NCI-H187 treated with DMSO at 0.1 percent for 48 hours (cell line): ENCODE measurements at places on chromosomes 11 and 22.

DNA sequence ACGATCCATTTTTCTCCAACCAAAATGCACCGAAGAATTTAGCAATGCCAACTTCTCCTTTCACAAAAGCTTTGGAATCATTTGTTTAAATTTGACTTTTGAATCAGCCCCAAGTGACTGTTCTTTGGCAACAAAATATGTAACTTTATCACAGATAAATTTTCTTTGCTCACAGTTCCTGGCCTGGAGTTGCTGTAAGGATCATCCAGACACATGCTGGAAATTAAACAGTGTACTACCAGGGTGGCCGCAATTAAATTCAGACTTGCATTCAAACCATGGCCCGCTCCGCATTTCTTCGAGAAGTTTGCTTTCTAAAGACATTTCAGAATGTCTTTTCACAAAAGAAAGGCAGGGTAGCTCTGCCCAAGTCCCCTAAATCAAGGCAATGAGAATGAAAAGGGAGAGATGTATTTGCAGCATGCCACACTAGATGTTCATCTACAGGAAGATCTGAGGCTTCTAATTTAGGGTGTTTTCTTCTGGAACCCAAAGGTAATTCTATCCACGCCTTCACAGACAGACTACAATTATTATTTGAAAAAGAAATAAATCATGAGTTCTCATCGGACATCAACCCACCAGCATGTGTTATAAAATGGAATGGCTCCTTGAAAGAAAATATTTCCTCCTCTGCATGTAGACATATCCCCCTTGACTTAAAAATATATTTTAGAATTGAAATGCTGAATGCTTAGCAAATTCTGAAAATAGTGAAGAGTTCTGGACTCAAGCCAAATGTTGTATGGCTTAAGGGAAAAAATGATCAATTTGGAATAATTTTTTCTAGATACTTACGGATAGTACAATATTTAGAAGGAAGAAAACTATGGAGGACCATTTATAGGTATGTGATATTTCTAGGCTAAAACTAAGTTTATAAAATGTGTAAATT is 189.7 kb upstream of the BLID start:
- no peak for DNase-seq

- DNase-seq = no peak
Observed at GRCh38 chr11:32015427-32015826, 75.4 kb upstream of the RCN1 start.

DNA sequence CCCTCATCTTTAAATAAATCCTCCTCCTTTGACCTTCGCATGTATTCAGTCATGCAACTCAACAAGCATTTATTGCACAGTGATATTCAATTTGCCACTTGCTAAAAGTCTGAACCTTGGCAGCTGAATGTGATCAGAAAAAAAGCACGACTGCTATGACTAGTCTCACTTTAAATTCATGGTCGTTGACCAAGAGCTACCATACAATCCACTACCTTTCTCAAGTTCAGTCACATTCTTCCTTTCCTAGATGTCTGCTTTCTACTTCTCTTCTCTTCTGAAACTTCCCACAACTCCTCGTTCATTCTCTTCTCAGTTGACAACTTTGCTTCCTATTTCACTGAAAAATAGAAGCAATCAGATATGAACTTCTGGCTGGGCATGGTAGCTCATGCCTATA is 2.0 kb upstream of the SAA1 start:
- DNase-seq = no peak

GRCh38 chr11:17846852-17847453 is 112.4 kb downstream of the KCNC1 start:
- DNase-seq = no peak

GRCh38 chr11:73291781-73292524 is 16.1 kb upstream of the ARHGEF17 start:
- no peak for DNase-seq

DNA sequence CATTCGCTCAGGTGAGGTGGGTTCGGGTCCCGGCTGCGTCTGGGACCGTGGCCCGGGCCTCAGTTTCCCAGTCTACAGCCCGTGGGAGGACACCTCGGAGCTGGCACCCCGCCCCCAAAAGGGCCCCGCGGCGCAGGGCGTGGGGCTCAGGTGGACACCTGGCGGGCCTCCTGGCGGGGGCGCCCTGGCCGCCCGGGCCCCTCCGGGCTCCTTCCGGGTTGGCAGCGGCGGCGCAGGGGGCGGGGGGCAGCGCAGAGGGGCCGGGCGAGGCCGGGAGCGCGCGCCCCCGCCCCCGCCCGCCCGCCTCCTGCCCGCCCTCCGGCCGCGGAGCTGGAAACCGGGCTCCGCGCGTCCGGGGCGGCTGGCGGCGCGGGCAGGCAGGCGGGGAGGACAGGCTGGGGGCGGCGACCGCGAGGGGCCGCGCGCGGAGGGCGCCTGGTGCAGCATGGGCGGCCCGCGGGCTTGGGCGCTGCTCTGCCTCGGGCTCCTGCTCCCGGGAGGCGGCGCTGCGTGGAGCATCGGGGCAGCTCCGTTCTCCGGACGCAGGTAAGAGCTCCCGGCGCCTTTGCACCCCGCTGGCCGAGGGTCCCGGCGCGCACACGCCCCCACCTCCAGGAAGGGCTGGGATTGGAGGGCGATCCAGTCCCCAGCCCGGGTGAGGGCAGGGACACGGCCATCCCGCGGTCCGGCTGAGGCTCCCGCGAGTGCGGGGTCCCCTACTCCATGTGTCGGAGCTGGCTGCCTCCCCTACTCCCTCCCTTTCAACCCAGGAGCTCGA is at the start of gene EMID1:
Gene EMID1, plus strand, starts transcription at position 303 of the 778 bp plus-strand sequence. Its CDS starts 143 bp downstream, at position 446.
- DNase-seq = no peak

DNA sequence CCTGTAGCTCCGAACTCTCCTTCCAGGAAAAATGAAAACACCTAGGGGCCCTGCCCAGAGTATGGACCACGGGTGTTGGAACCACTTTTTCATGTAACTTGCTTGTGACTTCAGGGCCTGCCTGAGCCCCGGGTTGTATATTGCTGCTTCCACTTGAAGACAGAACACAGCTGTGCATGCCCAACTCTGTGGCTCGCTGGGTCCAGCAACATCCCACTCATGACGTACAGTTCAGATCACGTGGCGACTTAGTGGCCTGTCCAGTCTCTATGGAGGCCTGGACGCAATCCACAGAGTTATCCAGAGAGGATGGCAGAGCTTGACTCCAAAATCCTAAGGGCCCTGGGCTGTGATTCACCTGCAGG is 6.8 kb downstream of the C11orf21 start:
- DNase-seq = no peak

- no peak for DNase-seq
Observed at GRCh38 chr11:128949791-128950454, 7.3 kb upstream of the TP53AIP1 start.

DNA sequence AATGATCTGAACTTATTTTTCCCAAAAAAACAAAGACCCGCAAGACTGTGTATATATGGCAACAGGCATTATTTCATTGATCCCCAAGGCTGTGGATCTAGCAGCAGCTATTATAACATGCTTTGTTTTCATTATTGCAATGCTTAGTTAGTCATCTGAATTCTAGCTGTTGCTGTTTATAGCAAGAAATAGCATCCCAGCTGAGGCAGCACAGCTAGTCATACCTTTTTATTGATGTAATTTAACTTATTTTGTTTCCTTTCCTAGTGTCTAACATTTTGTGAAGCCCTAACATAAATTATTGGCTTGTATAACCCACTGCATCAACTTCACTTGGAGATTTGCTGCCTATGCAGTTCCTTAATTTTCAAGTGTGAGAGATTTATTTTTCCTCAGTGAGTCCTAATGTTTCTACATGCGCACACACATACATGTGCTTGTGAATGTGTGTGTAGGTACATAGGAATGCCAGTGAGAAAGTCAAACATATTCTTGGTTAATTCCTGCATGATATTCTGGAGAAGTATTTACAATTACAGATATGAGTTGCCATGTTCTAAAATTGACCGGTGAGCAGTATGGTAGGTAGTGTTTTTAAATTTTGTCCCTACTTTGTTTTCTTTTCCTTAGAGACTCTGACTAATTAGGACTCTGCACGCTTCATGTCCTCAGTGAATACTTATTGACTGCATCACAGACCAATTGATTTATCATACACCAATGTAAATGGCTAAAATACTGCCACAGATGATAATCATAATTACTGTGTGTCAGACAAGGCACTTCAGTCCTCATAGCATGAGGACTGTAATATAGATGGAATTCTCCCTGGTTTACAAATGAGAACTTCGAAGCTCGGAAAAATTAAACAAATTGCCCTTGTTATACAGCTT is 119.3 kb downstream of the WNT11 start:
- no peak for DNase-seq

GRCh38 chr22:23200898-23201297 is 20.6 kb downstream of the BCR start:
- no peak for DNase-seq

DNA sequence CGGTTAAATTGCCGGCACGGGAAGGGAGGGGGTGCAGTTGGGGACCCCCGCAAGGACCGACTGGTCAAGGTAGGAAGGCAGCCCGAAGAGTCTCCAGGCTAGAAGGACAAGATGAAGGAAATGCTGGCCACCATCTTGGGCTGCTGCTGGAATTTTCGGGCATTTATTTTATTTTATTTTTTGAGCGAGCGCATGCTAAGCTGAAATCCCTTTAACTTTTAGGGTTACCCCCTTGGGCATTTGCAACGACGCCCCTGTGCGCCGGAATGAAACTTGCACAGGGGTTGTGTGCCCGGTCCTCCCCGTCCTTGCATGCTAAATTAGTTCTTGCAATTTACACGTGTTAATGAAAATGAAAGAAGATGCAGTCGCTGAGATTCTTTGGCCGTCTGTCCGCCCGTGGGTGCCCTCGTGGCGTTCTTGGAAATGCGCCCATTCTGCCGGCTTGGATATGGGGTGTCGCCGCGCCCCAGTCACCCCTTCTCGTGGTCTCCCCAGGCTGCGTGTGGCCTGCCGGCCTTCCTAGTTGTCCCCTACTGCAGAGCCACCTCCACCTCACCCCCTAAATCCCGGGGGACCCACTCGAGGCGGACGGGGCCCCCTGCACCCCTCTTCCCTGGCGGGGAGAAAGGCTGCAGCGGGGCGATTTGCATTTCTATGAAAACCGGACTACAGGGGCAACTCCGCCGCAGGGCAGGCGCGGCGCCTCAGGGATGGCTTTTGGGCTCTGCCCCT is 529 bp upstream of the CCND1 start:
- DNase-seq = no peak

DNA sequence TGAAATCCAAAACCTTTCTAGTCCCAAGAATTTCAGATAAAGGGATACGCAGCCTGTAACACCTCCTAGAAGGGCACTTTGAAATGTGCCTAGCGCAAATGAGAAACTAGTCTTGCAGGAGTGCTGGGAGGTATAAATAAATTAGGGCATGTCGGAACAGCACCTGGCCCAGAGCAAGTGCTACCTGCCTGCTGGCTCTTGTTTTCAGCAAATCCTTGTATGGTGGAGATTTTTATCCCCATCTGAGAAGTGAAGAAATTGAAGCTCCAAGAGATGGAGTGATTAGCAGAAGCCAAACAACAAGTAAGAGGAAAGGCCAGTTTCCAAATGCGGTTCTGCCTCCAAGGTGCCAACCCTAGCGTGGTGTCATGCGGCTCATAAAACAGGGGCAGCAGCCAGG is 36.7 kb upstream of the TFIP11 start:
- DNase-seq = no peak

DNA sequence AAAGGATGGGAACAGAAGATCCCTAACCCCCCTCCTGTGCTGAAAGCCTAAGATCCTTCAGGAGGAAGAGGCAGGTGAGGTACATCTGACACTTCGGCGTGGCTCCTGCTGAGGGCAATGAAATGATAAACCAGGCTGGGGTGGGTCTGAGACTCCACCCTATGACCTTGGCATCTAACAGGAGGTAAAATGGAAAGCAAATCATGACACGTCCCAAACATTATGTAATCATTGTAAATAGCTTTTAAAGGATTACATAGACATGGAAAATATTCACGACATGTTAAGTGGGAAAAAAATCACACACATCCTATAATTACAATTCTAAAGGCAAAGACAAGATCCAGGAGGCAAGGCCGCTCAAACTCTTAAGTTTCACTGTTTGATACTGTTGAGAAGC is 70.5 kb downstream of the LINC01488 start:
- no peak for DNase-seq

GRCh38 chr11:102177974-102178631 is 67.9 kb downstream of the YAP1 start:
- no peak for DNase-seq

GRCh38 chr11:79122759-79123158 is 318.1 kb downstream of the TENM4 start:
- DNase-seq = no peak

DNA sequence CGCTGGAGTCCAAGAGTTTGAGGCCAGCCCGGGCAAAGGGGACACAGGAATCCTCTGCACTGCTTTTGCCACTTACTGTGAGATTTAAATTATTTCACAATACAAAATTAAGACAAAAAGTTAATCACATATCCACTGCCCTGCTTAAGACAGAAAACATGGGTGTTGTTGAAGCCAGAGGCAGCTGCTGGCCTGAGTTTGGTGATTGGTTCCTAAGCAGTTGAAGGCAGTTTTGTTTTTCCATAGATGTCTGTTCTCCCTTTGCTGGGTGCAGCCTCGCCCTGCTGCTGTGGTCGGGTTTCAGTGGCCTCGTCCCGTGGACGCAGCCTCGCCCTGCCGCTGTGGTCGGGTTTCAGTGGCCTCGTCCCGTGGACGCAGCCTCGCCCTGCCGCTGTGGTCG is 70.2 kb upstream of the PPP6R3 start:
- no peak for DNase-seq

GRCh38 chr11:43515090-43515489 is 156.4 kb downstream of the TTC17 start:
- no peak for DNase-seq
